ENCODE measurements at places on chromosomes 6 and 20. TPM values are rescaled to one million over a fixed set of nuclear protein-coding genes. Genes with fewer than 3 reads are reported as not detected.

DNA sequence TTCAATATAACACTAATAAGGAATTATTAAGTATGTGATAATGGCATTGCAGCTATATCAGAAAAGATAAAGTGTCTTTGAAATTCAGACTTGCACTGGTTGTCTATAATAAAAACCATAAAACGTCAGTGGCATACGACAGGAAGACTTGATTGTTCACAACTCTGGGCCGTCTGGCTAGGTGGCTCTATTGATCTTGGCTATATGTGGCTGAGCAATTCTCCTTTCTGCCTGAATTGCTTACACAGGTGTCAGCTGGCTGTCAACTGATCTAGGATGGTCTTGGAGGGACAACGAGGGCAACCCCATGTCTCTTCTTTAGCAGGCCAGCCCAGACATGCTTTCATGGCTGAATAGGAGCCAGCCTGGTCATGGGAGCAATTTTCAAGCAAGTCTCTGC, 359.1 kb downstream of the QKI start:
- DNase-seq: no peak

Gene QKI
- 176 TPM for total RNA-seq

GRCh38 chr6:138689849-138690248, 83.7 kb upstream of the CCDC28A start:
- no peak for DNase-seq

- DNase-seq: no peak
Measured at GRCh38 chr20:37218441-37218840, 39.1 kb upstream of the MROH8 start.

GRCh38 chr6:168414336-168415097, 26.5 kb upstream of the SMOC2 start:
- no peak for DNase-seq

GRCh38 chr6:159252955-159253508, 83.8 kb downstream of the FNDC1 start:
- DNase-seq: peak; percentile 67

Gene IL17F
- total RNA-seq: not detected

Gene TGM2
- 1.1 TPM for total RNA-seq

- no peak for DNase-seq
Measured at GRCh38 chr6:138652824-138653223, 120.7 kb upstream of the CCDC28A start.

DNA sequence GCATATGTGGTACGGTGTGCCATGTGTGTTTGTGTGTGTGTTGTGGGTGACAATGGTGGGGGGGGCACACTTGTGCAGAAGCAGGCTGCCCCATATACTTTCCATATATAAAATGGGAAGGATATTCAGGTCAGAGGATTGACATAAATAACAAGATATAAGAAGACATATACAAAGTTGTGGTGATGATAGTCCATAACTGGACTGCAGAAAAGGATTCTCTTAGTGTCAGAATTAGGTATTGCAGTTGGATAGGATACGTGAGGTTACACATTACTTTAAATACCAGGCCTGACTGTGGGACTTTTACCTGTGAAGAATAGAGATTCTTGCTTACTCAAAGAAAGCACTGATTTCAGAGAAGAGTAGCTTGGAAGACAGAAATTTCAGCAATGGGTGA, 1260.3 kb downstream of the EPHA7 start:
- DNase-seq: no peak

Gene FRS3
- 4.6 TPM for total RNA-seq

Gene SIRPB2
- not detected for total RNA-seq

DNA sequence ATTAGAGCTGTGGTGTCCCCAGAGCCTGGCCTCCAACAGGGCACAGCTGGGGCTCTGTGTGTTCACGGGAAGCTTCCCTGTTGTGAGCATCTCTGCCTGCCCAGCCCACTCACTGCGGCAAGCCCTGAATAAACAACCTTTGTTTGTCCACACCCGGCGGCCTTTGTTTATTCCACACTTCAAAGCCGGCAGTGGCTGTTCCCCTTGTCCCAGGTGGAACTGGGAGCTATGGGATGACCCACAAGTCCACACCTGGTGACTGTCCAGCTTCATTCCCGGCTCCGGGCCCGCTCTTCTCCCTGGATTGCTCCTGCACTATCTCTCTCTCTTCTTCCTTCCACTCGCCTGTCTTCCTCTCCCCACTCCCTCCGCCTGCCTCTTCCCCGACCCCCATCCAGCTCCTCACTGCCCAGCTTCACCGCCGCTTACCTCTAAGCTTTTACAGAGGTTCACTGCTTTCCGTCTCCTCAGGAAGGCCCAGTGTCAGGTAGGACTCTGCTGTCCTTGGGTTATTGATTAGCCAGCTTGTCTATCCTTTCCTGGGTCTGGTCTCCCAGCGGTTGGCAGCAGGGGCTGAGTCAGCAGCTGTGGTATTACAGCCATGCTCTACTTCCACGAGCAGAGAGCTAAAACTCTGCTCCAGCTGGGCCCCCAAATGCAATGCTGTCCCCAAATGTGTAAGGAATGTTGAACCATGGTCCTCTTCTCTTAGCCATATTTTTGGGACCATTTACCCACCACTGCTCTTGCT, 17.8 kb downstream of the DACT2 start:
- DNase-seq: peak; percentile 60

Gene OTOR
- not detected for total RNA-seq

- DNase-seq: peak; percentile 12
Measured at GRCh38 chr20:35006531-35006971, 50.9 kb downstream of the MYH7B start.

Gene SLC17A3
- total RNA-seq: not detected

Gene HIVEP2
- 4.2 TPM for total RNA-seq

Gene EYA4
- total RNA-seq: not detected

Gene SLCO4A1
- 9.4 TPM for total RNA-seq

GRCh38 chr6:168469521-168469920, 28.5 kb downstream of the SMOC2 start:
- DNase-seq: no peak

- DNase-seq: no peak
Measured at GRCh38 chr20:6705926-6706548, 61.4 kb upstream of the BMP2 start.

Gene TREML1
- total RNA-seq: not detected

GRCh38 chr20:7399575-7399974, 540.7 kb downstream of the HAO1 start:
- no peak for DNase-seq

Gene ADAM33
- 4.0 TPM for total RNA-seq

Gene BLTP3A
- total RNA-seq: 17.8 TPM

Gene ATP6V1G2
- total RNA-seq: 3.6 TPM

DNA sequence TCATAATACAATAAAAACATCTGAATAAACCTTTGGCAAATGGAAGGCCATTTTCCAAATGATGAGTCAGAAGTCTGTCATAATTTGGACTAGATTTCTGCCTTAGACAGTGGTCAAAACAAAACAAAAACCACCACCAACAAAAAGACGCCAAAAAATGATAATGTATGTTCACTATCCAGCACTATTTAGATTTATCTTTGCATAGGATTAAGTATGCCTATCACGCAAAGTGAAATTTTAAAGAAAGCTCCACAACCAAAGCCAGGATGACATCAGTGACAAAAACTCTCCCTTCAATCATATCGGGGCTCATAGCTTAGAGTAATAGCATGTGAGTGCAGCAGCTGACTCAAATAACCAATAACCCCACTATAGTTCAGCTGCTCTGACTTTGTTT, 201.9 kb downstream of the MOXD1 start:
- DNase-seq: no peak

DNA sequence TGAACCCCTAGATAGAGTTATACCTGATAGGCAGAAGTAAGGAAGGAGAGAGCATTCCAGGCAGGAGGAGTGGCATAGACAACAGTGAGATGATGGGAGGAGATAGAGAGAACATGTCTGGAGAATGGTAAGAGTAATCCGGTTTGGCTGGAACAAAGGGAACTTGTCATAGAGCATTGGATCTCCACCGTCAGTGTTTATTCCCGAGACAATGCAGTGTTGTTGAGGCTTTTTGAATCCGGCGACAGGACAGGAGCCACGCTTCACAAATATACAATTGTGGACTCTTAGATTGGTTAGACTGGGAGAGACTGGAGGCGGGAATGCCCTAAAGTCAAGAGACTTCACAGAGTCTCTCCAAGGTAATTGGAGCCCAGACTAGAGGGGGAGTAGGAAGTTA, 119.8 kb downstream of the ANKS1A start:
- DNase-seq: no peak

Gene SLC22A2
- 0.86 TPM for total RNA-seq

GRCh38 chr20:53402233-53403005, 191.2 kb downstream of the ZNF217 start:
- no peak for DNase-seq

DNA sequence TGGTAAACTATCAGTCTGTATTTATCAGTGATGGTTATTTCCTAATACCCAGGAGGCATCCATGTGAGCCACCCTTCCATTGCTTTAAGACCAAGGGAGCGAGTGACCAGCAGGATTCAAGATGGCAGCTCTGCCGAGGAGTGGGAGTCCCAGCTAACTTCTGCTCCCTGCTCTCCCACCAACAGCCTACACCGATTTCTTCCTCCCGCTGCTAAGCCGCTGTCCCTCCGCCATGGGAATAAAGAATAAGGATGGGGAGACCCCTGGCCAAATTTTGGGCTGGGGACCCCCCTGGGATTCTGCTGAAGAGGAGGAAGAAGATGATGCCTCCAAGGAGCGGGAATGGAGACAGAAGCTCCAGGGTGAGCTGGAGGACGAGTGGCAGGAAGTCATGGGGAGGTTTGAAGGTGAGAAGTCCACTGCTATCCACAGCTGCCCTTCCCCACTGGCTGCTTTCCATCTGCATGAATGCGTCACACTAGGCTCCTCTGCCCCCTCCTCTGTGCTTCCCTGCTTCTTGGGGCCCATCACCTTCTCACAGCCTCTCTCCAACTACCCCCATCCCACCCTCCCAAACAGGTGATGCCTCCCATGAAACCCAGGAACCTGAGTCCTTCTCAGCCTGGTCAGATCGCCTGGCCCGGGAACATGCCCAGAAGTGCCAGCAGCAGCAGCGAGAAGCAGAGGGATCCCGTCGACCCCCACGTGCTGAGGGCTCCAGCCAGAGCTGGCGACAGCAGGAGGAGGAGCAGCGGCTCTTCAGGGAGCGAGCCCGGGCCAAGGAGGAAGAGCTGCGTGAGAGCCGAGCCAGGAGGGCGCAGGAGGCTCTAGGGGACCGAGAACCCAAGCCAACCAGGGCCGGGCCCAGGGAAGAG, 10.3 kb downstream of the NFKBIL1 start:
- DNase-seq: no peak

Gene DLL1
- 2.7 TPM for total RNA-seq

Data from H9 (cell line).